HFF-Myc (cell line): ENCODE measurements at places on chromosomes 12 and 14.
A peak's percentile ranks its signal among the peaks of the same experiment; 100 is the strongest.

GRCh38 chr14:104966981-104967385, 11.2 kb downstream of the AHNAK2 start:
- DNase-seq: no peak

GRCh38 chr12:106841510-106842302, 67.2 kb downstream of the RIC8B start:
- peak; percentile 24 for DNase-seq

DNA sequence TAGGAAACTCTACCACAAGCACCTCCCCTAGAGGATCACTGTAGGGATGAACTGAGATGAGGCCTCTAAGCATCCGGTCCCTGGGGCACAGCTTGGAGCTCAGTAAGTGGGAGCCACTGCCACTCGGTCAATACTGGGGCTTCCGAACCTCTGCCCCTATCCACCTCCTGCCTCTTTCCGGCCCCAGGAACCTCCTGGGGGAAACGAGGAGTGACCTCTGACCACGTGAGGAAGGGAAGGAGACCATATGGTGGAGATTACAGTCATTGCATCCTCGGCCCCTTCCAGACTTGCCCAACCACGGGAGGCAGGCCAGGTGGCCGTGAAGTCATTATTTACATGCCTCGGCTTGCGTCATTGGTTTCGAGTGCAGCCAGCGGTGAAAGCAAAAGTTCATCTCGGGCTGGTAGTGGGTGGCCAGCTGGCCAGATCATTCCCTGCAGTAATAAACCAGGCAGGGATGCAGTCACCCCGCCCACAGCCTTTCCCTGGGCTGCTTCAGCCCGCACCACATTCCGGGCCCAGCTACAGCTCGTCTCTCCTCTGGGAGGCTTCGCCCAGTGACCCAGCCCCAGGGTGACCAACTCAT, 65.4 kb downstream of the C14orf132 start:
- peak; percentile 96 for DNase-seq

DNA sequence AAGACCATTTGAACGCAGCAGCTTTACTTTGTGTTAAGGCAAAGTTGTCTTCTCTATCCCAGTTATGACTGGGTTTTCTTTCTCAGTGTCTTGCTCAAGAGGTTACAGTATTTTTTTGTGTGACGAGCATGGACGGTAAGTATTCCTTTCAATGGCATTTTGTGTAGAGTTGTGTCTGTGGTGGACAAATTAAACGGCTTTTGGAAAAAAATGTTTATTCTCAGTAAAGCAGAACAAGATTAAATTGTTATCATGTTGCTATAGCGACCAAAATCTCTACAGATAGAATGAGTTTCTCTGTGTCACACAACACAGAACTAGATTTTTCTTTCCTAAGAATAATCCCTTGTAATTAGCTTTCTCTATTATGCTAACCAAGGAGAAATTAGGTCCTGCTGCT, 417.1 kb downstream of the AEBP2 start:
- DNase-seq: no peak

DNA sequence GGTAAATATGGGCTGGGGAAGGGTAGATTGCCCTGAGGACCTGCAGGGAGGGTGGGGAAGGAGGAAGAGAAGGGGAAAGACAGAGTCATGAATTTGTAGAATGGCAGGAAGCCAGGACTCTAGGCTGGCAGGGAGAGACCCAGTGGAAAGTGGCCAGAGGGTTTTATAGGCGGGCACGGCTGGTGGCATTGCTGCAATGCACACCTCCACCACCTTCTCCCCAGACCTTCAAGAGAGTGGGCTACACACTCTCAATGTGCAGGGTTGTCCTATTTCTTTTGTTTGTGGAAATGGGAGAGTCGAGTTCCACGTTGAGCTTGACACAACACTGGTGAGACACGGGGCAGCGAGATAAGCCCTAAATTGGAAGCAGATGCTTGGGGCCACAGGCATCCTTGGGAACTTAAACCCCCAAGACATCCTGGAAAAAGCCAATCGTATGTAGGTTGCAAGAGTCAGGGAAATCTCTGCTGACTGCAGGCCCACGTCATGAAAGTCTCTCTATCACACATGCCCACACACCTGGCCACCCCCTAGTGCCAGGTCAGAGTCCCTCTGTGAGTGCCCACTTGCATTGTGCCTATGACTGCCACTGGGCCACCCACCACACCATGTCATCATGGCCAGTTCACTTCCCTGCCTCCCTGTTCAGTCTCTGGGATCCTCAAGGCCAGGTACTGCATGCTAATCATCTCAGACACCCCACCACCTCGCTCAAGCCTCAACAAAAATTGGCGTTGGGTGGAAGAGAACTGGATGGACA, 38.0 kb upstream of the BDKRB2 start:
- DNase-seq: no peak

GRCh38 chr14:63295231-63295685, 23.5 kb downstream of the GPHB5 start:
- DNase-seq: no peak
